ENCODE measurements at places on chromosomes 16 and 17.

DNA sequence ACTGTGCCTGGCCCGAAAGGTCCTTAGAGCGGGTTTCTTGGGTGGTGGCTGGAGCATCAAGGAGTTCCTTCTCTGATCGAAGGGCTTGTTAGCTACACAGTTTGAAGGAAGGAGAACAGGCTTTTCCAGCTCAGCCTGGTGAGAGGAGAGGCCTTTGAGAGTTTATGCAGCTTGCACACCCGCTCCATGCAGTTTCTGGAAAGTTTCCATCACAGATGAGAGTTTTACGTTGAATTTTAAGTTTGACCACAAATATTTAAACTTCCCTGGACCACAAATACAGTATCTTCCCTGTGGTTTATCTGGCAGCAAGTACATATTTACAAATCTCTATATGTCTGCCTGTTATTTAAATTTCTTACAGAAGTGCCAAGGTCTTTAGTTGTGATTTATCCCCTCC, 56.8 kb downstream of the HIC1 start:
- DNase-seq = no peak

- DNase-seq = no peak
These were observed 2.8 kb downstream of the TRAF4 start for GRCh38 chr17:28746611-28747050.

DNA sequence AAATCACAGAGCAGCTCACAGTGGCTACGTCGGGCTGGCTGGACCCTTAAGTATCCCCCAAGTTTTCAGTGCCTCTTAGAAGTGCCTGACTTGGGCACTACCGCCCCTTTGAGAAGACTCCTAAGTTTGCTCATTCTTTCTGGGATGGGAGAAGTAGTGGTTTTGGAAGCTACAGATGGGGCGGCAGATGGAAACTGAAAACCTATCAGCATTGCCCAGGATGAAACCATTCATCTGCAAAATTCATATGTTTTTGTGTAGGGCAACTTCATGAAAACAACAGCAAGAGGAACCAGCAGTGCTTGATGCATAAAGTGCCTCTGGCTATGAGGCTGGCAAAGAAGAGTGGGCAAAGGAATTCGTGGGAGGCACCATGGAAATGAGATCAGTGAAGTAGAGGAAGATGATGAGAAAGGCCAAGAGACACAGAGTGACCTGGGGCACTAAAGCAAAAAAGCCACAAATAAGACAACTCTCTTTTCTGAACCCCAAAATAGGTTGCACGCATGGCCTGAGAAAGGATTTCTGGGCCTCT, 277.1 kb downstream of the XYLT1 start:
- DNase-seq = no peak

DNA sequence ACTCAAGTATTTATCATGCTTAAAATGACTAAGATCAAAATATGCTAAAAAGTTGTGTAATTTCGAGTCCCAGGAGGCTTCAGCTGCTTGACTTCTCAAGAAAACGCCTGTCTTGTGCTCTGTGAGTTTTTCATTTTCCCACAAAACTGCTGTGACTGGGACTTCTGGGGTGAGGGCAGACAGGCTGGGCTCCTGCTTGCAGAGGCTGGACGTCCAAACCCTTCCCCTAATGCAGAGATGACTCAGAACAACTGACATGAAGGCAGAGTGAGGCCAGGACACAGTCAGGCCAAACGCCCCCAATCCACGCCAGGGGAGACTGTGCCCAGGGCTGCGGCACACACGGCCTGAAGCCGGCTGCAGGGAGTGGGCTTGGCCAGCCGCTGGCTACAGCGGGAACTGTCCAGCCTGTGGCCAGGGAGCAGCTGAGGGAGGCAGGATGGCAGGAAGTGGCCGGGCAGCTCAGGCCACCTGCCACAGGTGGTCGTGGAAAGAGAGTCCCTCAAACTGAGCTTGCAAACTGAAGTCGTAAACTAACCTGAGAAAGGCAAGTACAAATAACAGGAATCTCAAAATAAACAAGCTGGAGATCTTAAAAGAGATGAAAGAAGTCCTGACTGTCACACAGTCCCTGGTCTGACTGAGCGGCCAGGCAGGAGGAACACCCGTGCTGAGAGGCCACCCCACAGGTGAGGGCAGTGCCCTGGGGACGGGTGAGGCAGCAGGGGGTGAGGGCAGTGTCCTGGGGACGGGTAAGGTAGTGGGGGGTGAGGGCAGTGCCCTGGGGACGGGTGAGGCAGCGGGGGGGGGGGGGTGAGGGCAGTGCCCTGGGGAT, 21.3 kb upstream of the HEXD start:
- no peak for DNase-seq

- no peak for DNase-seq
These were observed 1.4 kb downstream of the MVP start for GRCh38 chr16:29821643-29822115.

DNA sequence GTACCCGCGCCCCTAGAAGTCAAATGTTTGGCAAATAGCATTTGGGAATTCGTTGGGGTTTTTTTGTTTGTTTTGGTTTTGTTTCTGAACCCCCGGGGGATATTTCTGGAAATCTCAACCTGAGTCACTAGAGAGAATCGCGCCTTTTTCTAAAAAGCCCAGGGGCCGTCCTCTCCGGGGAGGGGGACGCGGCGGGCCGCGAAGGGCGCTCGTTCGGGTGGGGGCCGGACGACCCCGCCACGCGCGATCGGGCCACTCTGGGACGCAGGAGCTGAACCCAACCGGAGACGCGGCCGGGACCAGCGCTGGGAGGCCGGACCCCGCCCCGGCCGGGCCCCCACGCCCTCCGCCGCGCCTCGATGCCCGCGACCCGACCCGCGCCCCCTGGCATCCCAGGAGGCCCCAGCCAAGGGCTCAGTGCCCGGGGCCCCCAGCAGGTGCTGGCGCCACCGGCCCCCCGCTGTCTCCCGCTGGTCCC, 302 bp downstream of the LITAF start:
- DNase-seq = no peak

DNA sequence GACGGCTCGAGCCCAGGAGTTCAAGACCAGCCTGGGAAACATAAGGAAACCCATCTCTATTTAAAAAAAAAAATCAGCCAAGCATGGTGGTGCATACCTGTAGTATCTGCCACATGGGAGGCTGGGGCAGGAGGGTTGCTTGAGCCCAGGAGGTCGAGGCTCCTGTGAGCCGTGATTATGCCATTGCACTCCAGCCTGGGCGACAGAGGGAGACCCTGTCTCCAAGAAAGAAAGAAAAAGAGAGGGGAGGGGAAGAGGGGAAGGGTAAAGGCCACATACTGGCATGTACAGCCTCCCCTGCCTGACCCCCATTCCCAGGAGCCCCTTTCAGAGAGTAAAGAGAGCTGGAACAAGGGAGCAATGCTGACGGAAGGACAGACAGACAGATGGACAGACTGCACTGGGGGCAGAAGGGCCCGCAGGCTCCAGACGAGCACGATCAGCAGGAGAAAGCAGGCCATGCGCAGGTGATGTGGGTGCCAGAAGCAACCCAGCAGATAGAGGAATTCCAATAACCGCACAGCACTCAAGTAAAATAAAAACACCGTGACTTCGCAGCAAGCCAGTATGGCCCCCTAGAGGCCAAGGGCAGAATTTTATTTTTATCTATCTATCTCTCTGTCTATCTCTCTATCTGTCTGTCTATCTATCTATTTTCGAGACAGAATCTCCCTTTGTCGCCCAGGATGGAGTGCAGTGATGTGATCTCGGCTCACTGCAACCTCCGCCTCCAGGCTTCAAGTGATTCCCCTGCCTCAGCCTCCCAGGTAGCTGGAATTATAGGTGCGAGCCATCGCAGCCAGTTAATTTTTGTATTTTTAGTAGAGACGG, 27.1 kb upstream of the SNN start:
- no peak for DNase-seq

GRCh38 chr16:72807245-72807644, 240.7 kb downstream of the ZFHX3 start:
- DNase-seq = no peak

DNA sequence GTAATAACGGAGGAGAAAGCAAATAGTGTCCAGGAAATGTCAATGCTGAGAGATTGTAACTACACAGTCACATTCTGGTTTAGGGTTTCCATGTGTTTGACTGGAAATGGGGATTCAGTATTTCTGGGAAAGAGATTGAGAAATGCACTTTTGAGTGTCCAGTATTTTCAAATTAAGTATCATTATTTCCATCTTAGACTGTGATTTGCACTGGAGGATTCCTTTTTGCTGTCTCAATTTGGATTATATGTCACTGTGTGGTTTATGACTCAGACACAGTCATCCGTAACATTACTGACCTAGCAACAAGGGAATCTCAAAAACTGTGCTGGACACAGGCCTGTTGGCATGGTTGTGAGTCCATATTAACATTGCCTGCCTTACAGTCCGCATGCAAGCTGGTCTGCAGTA, 681.4 kb downstream of the CDH11 start:
- DNase-seq = no peak

- DNase-seq = no peak
These were observed 106.2 kb downstream of the SNX11 start for GRCh38 chr17:48213797-48214196.

GRCh38 chr17:57341611-57342540, 85.6 kb downstream of the MSI2 start:
- no peak for DNase-seq

GRCh38 chr16:714558-715476, at the start of gene METRN:
TSS of gene METRN (plus strand) at chr16:715118. CDS start at chr16:715290, 172 bp downstream.
- DNase-seq = peak; percentile 84

- DNase-seq = no peak
These were observed 702 bp downstream of the TENT4B start for GRCh38 chr16:50153596-50154419.

- DNase-seq = peak; percentile 72
These were observed at the start of gene PLSCR3 for GRCh38 chr17:7394452-7395191. TSS of gene PLSCR3 (minus strand) at chr17:7394525. CDS start at chr17:7394110, 415 bp downstream.

- DNase-seq = no peak
These were observed 294.6 kb downstream of the XYLT1 start for GRCh38 chr16:17176199-17176598.

DNA sequence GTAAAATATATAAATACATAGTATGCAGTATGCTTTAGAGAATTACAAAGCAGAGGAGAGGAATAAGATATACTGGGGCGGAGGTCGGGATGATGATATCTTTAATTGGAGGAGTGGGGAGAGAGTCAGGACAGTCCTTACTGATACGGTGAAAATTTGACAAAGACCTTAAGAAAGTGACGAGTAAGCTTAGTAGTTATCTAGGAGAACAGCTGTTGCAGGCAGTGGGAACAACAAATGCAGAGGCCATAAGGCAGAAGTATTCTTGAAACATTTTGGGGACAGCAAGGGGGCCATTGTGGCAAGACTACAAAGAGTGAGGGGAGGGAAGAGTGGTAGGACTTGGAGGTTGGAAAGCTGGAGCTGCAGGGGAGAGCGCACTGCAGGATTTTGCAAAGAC, 22.3 kb upstream of the CDC6 start:
- no peak for DNase-seq

- DNase-seq = no peak
These were observed 7.8 kb downstream of the HSPB9 start for GRCh38 chr17:42130310-42130936.

DNA sequence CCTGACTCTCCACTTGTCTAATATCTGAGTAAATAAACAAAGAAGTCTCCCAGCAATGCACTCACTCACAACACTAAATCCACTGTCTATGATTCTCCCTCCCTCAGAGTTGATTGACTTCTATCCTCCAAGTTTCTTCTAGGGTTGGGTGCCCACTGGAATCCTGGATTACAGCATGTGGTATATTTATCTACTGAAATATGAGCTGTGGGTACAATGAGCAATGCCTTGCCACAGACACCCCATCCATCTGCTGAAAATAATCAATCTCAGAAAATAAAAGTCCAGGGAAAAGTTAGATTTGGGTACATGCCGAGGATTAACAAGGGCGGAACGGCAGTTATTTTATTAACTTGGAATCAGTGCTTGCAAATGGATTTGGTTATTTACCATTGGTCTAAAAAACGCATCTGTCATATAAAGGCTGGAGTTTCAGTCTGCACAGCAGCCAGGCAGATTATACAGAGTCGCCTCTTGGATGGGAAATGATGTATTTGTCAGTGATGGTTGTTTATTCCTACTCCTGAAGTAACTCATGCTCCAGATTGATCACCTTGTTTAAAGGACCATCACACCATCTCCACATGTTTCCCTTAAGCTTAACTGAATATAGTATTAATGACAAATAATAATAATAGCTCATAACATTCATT, 193.9 kb upstream of the SOX9 start:
- no peak for DNase-seq

- DNase-seq = no peak
These were observed 482.8 kb downstream of the CDH13 start for GRCh38 chr16:83109490-83110125.

- DNase-seq = no peak
These were observed 211.3 kb downstream of the CCDC182 start for GRCh38 chr17:57533684-57534305.

DNA sequence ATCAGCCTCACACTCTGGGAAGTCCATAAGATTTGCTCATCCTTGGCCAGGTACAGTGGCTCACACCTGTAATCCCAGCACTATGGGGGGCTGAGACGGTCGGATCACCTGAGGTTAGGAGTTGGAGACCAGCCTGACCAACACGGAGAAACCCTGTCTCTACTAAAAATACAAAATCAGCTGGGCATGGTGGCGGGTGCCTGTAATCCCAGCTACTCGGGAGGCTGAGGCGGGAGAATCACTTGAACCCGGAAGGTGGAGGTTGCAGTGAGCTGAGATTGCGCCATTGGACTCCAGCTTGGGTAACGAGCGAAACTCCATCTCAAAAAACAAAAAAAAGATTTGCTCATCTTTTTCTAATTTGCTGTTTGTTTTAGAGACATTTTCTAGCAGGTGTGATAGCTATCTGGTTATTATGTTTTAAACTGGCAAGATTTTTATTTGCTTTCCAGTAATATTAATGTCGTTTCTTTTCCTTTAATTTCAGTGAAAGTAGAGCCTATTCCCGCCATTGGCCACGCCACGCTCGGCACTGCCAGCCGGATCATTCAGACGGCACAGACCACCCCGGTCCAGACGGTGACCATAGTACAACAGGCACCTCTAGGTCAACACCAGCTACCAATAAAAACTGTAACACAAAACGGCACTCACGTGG, 61.5 kb downstream of the WDR45B start:
- DNase-seq = no peak

- DNase-seq = no peak
These were observed 30.1 kb downstream of the HIC1 start for GRCh38 chr17:2084766-2085647.

- DNase-seq = no peak
These were observed 31.2 kb downstream of the PIK3R5 start for GRCh38 chr17:8934346-8934745.

GRCh38 chr17:32152130-32152529, 9.8 kb downstream of the RHOT1 start:
- DNase-seq = no peak
